Stimulated activated CD4-positive, alpha-beta T cell treated with anti-CD3 and anti-CD28 coated beads, Interleukin-1b, Interleukin-23, amount 100 ng/mL, for 48 hours (primary cell): ENCODE measurements at places on chromosomes 2 and 18.

DNA sequence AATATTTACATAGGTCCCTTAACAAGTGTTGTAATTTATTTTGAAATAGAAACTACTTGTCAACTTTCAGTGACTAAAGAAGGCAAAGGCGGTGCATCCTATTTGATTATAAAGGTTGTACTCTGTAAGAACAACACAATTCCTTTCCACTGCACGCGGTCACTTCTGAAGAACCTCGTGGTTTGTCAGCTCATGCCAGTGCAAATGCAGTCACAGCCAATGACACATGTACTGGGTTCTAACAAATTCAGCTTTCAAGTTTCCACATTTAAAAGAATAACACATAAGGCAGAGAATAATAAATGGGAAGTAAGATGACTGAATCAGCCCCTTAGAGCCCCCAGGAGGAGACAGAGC, 39.7 kb downstream of the CYB5A start:
- DNase-seq: peak; percentile 64

DNA sequence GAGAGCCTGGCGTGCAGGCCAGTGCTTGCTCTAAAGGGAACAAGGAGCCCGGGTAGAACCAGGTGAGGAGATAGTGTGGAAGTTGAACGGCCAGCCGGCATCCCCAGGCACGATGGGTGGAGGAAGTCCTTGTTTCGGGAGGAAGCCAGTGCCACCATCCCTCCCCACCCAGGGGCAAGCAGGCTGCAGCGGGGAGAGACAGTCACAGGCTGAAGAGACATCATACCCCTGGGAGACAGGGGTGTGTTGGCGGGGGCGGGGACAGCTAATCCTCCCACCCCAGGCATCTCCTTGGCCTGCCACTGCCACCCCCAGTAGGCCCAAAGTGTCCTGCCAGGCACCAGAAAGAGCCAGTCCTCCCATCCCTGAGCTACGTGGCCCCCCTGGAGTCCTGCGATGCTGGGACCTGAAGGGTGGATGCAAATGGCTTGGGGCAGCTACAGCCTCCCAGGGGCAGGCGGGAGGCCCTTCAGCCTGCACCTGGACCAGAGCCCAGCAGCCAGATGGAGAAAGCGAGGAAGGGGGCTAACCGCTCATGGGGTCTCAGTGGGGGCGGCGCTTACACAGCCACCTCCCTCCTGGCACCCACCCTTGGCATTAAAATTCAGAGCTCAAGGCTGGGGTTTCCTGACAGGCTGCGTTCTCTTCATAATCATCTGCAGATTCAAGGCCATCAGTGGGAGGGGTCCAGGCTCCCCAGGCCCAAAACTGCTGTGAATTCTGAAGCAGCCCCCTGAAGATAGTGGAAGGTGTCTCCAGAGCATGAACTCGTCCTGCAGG, 14.8 kb upstream of the GPR55 start:
- no peak for DNase-seq

- DNase-seq: peak; percentile 35
Measured at GRCh38 chr2:23381084-23381483, 3.9 kb upstream of the KLHL29 start.

DNA sequence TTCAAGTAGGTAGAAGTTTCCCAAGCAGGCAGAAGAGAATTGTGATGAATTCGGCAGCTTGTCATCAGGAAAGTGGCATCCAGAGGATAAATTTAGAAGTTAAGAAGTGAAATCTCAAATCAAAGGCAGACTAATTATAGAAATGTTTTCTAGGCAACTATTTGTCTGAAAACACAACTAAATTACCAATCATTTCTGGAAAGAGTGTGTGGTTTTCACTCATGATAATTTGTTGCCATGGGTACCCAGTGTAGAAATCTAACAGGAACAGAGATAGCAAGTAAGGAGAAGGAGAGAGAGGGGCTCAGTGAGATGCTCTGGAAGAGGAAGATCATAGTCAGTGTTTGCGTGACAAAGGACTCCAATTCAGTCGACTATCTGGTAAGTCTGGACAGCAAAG, 208.1 kb downstream of the NCKAP5 start:
- no peak for DNase-seq

DNA sequence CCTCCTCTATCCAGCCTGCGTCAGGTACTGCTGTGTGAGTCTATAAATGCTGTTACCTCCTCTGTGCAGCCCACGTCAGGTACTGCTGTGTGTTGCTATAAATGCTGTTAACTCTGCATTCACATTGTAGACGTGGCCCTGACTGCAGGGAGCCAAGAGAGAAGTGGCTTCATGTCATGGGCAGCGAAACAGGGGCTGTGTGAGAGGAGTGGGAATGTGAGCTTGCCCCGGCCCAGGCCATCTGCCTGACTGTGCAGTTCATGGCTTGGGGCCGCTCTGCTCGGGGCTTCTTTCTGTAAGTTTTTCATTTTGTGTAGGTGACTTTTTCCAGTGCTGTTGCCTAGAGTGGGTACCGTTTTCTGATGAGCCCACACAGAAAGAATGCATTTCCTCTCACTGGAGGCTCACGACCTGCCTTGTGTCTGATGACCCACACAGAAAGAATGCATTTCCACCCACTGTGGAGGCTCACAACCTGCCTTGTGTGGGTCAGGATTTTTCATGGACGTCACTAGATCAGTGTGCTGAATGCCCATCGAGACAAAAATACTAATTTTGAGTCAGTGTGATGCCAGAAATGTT, 104.5 kb downstream of the SNTG2 start:
- no peak for DNase-seq

DNA sequence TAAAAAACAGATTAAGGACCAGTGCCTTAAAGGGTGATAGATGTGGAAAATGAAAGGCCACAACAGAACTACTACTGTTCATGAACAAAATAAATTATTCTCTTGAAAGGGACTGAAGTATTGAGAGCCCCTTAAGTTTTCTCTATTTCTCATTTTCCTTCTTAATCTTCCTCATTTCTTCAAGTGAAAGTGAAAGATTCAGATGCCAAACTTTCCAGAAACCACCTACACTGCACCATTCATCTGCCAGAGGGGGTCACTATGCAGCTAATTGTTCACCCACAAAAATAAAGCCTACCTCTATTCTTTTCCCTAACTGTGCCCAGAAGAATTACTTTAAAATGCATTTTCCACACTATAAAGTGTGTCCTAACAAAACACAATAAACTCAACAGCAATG, 140.1 kb downstream of the NR4A2 start:
- DNase-seq: no peak

DNA sequence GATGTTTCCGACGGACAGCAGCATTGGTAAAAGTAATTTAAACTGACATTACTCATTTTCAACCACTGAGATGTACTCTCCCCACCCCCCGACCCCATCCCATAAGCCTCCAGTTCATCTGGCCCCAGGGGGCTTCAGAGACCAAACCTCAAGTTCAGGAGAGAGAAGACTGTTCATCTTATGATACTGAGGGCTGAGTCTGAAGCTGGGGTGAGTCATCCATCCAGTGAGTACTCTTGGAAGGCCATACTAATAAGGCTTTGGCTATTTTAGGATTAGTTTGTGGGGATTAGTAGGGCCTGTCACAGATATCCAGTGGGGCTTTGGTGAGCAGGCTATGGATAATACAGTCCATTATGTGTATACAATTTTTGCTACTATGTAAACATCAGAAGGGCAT, 125.3 kb upstream of the APCDD1 start:
- no peak for DNase-seq

GRCh38 chr2:182767578-182767977, 51.5 kb downstream of the DNAJC10 start:
- DNase-seq: no peak

GRCh38 chr2:63058921-63059792, 8.5 kb downstream of the OTX1 start:
- DNase-seq: no peak

GRCh38 chr2:84965192-84965516, 5.8 kb upstream of the KCMF1 start:
- DNase-seq: no peak

GRCh38 chr18:75439348-75439747, 11.8 kb upstream of the SMIM21 start:
- no peak for DNase-seq

DNA sequence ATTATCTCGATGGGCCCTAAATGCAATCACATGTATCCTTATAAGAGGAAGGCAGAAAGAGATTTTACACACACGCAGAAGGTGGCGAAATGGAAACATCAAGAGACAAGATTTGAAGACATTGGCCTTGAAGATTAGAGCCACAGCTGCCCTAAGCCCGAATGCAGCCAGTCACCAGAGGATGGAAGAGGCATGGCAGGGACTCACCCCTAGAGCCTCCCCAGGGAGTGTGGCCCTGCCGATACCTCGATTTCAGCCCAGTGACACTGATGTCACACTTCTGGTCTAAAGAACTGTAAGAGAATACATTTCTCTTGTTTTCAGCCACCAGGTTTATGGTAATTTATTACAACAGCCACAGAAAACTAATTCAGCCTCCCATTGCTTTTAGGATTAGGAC, 17.4 kb downstream of the TTC39C start:
- DNase-seq: no peak

DNA sequence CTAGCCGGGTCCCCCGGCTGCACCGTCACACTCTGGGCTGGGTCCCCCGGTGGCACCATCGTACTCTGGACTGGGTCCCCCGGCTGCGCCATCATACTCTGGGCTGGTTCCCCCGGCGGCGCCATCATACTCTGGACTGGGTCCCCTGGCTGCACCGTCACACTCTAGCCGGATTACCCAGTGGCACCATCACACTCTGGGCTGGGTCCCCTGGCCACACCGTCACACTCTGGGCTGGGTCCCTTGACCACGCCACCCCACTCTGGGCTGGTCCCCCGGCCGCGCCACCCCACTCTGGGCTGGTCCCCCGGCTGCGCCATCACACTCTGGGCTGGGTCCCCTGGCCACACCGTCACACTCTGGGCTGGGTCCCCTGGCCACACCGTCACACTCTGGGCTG, 653.8 kb upstream of the ID2 start:
- DNase-seq: no peak

GRCh38 chr2:112884869-112885505, 26.0 kb upstream of the IL37 start:
- DNase-seq: peak; percentile 74

GRCh38 chr2:169012812-169013627, 18.1 kb downstream of the ABCB11 start:
- no peak for DNase-seq

DNA sequence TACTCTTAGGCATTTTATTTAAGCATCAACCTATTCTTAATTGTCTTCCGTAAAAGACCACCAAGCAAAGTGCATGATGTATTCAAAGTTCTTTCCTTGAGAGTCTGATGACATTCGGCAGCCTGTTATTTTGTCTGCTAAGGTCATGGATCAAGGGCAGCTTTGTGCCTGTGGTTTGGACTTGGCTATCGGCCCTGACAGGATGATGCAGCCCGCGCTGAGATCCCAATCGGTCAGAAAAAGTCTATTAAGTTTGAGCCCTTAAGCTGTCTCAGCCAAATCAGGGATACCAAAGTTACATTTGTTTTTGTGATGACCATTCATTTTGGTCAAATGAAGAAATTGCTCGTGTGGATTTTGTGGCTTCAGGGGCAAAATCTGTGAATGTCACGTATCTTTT, 718.9 kb upstream of the FANCL start:
- DNase-seq: no peak

- no peak for DNase-seq
Measured at GRCh38 chr18:32427084-32427900, 43.4 kb downstream of the GAREM1 start.

GRCh38 chr2:105308382-105309146, 21.0 kb downstream of the TGFBRAP1 start:
- no peak for DNase-seq

DNA sequence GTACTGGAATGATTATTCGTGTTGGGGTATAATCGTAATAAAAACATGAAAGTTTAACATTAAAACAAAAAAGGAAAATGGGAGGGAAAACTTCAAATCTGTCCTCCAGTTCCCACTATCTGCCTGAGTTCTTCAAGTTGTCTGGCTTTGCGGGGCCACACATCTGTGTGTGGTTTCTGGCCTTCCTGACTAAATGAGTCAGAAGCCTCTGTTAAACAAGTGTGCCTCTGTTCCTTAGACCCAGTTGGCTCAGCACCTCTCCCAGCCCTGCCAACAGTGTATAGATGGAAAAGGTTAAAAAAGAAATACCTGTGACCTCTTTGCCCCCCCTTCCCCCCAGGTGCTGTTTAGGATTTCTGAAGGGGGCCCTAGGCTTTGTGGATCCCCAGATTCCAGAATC, 30.2 kb downstream of the XDH start:
- no peak for DNase-seq

- no peak for DNase-seq
Measured at GRCh38 chr2:173550143-173550542, 195.5 kb downstream of the CDCA7 start.

- no peak for DNase-seq
Measured at GRCh38 chr18:49279041-49279440, 181.4 kb downstream of the DYM start.

DNA sequence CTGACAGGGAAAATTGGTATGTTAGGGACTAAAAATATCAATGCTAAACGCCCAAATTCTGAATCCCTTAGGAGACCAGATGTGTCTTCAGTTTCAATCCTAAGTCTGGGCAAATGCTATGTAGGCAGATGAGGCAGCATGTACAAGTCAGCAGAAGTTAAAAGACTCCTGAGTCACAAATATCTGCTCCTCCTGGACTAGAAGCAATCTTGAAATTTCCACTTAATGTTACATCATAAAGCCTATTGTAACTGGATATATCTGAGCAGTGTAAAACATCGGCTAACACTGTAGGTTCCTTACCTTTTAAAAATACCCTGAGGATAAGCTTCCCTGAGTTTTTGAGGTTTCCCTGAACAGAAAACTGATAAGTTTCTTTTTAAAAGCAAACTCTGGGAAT, 1087.6 kb upstream of the PIK3C3 start:
- DNase-seq: no peak

DNA sequence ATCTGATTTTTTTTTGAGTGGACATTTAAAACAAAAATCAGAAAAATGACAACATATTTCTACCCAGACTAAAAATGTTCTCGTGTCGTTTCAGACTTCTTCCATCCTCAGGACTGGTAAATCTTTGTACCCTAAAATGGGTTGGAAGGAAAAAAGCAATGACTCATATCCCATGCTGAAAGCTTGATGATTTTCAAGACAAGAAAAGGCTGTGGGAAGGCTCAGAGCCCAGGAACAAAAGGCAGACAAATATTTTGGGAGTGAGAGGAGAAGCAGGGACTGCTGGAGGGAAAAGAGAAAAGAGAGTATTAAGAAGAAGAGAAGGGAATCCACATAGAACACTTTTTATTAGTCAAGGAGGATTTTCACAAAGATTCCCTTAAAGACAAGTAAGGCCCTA, 77.1 kb upstream of the CTAGE1 start:
- no peak for DNase-seq

DNA sequence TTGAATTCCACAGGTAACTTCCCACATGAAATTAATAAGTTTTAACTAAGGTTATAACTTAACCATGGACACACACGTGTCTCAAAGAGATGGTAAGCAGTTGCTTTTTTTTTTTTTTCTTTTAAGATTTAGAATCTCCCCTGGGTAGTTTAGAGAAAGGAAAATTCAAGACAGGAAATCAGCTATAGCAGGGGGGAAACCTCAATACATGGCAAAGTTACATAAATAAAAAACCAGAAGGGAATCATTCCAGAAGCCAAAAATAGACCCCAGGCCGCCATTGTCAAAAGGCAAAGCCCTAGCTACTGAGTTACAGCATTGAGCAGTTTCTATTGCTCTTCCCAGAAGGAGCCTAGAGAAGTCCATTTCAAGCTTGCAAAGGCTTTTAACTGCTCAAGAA, 91.5 kb upstream of the ZNF236 start:
- DNase-seq: no peak
